ENCODE measurements at places on chromosomes 3 and 15. TPM values are rescaled to one million over a fixed set of nuclear protein-coding genes. Genes with fewer than 3 reads are reported as not detected.

The TFRC gene
- 233 TPM for total RNA-seq

The TMEM212 gene
- not detected for total RNA-seq

The CADM2 gene
- total RNA-seq: 0.36 TPM

The TNFSF10 gene
- total RNA-seq: 1.0 TPM

The DPPA2 gene
- not detected for total RNA-seq

The ERICH6 gene
- not detected for total RNA-seq

The GPX1 gene
- total RNA-seq: 231 TPM

The CLDN1 gene
- 4.5 TPM for total RNA-seq

The IL17RD gene
- 1.2 TPM for total RNA-seq

The SLC22A14 gene
- total RNA-seq: 0.15 TPM

The ACTRT3 gene
- total RNA-seq: 3.7 TPM

The CSPG5 gene
- 0.36 TPM for total RNA-seq

The DAZL gene
- not detected for total RNA-seq

The TPRG1 gene
- total RNA-seq: 1.7 TPM

The HAUS2 gene
- total RNA-seq: 23.6 TPM

The KCNMB3 gene
- total RNA-seq: 1.4 TPM

The GOLGA6L9 gene
- 0.69 TPM for total RNA-seq

The NPAP1 gene
- not detected for total RNA-seq

The ZNF654 gene
- 17.1 TPM for total RNA-seq

The CACNA1D gene
- 10.5 TPM for total RNA-seq

The IMPG2 gene
- 0.34 TPM for total RNA-seq

The AGBL1 gene
- 1.1 TPM for total RNA-seq

The CFAP20DC gene
- 6.2 TPM for total RNA-seq

The GABRR3 gene
- total RNA-seq: not detected

The CD200R1L gene
- total RNA-seq: not detected

The RRP9 gene
- 16.2 TPM for total RNA-seq

The ZNF717 gene
- total RNA-seq: 20.4 TPM

The ATP13A4 gene
- total RNA-seq: 0.46 TPM

The ZNF80 gene
- total RNA-seq: not detected

The PFKFB4 gene
- total RNA-seq: 35.9 TPM

The BSN gene
- total RNA-seq: 0.15 TPM

The ADAMTS7 gene
- 3.1 TPM for total RNA-seq

The SH3GL3 gene
- not detected for total RNA-seq

The USP50 gene
- total RNA-seq: not detected

The GOLGA8H gene
- total RNA-seq: not detected

The MINAR1 gene
- 1.7 TPM for total RNA-seq

The SLC33A1 gene
- total RNA-seq: 37.9 TPM

The TMCO5A gene
- not detected for total RNA-seq

The CDHR4 gene
- total RNA-seq: not detected

The FOXB1 gene
- total RNA-seq: not detected

The P2RY14 gene
- total RNA-seq: not detected

The ZNF620 gene
- 2.6 TPM for total RNA-seq

The GPR176 gene
- 8.8 TPM for total RNA-seq

The MELTF gene
- total RNA-seq: 120 TPM

The CPLX3 gene
- total RNA-seq: not detected

The FBXO40 gene
- not detected for total RNA-seq

The AADACL2 gene
- total RNA-seq: not detected

The CIDEC gene
- total RNA-seq: not detected

The STAB1 gene
- total RNA-seq: under 0.01 TPM

The PLA2G4D gene
- not detected for total RNA-seq

The ST8SIA2 gene
- 0.69 TPM for total RNA-seq

Measured in melanocyte of skin (primary cell).